Stimulated activated CD4-positive, alpha-beta T cell treated with anti-CD3 and anti-CD28 coated beads, Interleukin-4, amount 100 ng/mL, for 48 hours (primary cell): ENCODE measurements at places on chromosomes 1 and 21.

DNA sequence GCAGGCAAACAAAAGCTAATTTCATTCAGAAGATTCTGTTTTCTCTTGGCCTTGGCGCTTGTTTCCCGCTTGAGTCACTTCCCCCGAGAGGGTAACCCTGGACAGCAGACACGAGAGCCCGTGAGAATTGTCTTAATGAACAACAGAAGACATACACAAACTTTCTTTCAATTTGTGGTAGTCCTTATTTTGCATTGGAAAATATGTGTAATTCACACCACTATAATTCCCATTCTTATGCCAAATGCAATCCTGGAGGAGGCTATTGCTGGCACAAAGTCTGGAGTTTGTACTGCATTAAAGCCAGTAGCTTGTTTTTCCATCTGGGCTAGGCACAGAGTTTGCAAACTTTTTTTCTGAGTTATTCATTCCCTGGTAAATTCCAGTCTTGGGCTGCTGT, 109.8 kb upstream of the IVNS1ABP start:
- no peak for DNase-seq

DNA sequence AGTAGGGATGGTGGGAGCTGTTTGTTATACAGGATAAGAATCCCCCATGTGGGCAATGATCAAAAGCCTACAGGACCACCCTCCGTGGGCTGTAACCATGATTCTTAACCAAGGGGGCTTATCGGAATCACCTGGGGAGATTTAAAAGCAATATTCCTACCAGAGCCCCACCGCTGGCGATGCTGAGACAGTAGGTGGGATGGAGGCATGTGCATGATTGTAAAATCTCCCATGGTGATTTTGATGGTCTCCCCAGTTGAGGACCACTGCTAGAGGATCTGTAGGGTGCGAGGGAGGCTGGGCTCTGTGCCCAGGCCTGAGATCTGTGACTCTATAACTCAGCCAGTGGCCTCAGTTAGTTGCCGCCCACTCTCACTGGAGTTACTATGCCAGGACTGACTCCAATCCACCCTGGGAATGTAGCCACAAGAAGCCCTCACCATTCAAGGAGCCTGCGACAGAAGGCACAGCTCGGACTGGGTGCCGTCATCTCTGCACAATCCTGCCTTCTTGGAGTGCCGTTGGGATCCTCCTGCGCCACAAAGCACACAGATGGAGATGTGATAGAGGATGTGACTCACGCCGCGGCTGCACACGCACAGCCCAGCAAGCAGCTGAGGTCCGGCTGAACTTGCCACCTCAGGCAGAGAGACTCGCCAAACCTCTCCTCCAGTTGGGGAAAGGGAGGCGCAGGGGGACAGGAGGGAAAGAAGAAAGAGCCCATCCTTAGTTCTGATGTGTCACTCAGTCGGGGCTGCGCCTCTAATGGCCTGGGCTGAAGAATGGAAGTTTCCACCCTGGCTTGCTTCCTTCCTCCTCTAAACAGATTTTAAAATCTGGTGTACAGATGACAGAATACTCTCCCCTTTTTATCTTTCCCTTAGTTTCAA, 26.5 kb downstream of the AKNAD1 start:
- DNase-seq = no peak

DNA sequence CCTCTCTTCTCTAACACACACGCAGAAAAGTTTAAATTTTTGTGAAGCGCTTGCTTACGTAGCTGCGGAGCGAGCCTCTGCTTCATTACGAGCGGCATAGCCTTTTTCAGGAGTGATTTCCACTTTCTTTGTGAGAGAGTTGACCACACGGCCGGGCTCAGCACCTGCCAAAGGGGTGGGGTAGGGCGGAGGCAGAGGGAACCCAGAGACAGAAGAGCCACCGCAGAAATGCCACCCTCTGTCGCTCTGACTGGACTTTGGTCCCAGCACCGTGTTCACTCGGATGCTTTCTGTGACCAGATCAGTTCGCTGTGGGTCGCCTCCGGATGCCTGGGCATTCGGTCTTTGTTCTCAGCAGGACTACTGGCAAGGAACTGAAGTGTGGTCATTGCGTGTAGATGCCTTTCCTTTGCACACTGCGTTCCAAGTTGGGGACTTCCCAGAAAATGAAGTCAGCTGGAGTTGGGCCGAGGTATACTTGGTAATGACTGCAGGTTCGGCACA, 883 bp downstream of the CHODL start:
- DNase-seq = no peak

DNA sequence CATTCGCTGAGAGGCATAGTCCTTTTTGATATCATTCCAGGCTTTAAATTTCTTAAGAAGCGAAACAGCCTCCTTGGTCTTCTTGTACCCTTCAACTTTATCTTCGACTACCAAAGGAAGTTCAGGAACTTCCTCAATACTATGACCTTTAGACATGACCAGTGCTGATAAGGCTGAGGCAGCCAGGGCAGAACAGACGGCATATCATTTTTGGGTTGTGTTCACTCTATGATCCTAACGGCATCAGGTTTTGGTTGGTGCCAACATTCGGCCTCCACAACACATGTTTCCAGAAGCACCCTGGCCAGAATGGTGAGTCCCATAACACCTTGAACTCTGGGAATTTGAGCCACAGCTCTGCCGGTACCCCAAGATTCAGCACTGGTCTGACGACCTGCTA, 31.4 kb upstream of the MYOC start:
- no peak for DNase-seq

GRCh38 chr1:40039245-40039756, 1.2 kb upstream of the CAP1 start:
- DNase-seq = no peak

DNA sequence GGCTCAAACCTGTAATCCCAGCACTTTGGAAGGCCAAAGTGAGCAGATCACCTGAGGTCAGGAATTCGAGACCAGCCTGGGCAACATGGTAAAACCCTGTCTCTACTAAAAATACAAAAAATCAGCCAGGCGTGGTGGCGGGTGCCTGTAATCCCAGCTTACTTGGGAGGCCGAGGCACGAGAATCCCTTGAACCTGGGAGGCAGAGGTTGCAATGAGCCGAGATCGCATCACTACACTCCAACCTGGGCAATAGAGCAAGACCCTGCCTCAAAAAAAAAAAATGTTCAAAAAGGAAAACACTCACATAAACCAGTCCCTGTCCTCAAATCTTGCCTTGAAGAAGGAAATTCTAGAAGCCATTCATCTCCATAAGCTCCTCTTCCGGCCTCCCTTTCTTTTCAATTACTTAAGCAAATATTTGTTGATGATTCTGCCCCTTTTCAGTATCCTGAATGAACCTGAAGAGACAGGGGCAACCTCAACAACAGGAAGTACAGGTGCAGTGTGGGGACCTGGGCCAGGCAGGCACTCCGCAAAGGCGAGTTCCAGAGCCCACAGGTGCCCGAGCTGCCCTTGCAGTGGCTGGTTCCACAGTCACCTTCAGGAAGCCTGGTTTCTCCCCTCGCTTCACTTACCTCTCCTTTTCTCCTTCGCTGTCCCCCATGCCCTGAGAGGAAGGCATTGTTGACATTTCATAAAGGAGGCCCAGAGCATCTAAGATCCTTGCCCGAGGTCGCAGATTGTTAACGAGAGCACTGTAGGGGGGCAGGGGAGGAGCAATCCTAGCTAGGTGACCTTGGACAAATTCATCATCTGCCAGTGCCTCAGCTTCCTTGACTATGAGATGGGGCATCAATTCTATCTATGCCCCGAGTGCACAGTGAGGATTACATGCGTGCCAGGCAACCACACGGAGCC, 8.9 kb upstream of the LEFTY1 start:
- DNase-seq = no peak

DNA sequence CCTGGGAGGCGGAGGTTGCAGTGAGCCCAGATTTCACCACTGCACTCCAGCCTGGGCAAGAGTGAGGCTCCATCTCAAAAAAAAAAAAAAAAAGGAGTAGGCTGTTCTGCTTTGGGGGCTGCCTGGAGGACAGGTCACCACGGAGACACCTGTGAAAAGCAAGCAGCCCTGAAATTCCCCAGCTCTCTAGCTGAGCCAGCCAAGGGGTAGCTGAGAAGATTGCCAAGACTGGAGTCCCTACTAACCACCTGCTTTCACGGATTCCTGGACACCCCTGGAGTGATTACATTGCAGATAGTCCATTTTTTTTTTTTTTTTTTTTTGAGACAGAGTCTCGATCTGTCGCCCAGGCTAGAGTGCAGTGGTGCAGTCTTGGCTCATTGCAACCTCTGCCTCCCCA, 12.5 kb downstream of the GPX7 start:
- no peak for DNase-seq

GRCh38 chr21:31351438-31351837, 7.4 kb upstream of the TIAM1 start:
- no peak for DNase-seq

DNA sequence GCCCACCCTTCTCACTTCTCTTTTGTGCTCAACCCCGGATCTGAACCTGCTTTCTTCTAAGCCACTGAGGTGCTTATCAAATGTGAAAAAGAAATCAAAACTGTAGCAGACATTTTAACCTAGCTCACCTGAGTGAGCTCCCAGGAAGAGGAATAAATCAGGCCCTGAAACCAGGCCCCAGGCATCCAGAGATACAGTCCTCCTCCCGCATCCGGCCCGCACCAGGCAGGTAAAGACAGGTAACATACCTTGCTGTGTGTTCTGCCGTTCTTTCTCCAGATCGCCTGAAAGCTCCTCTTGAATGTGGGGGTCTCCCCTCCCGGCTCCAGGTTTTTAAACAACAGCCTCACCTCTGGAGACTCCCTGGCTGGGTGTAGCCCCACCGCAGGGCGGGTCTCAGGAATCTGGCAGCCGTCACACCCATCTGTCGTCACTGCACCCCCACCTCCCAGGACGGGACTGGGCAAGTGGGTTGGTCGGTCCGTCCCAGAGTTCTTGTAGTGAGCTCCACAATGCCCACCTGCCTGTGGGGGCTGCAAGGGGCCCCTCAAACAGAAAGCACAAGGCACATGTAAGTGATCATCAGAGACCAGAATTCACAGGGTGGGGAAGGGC, at the start of gene LAMB3:
Gene LAMB3 (minus strand): TSS at position 305 of the 615 bp plus-strand sequence. CDS start 1,481 bp downstream, outside the sequence.
- no peak for DNase-seq

GRCh38 chr1:94654031-94654430, 112.5 kb upstream of the F3 start:
- DNase-seq = no peak

DNA sequence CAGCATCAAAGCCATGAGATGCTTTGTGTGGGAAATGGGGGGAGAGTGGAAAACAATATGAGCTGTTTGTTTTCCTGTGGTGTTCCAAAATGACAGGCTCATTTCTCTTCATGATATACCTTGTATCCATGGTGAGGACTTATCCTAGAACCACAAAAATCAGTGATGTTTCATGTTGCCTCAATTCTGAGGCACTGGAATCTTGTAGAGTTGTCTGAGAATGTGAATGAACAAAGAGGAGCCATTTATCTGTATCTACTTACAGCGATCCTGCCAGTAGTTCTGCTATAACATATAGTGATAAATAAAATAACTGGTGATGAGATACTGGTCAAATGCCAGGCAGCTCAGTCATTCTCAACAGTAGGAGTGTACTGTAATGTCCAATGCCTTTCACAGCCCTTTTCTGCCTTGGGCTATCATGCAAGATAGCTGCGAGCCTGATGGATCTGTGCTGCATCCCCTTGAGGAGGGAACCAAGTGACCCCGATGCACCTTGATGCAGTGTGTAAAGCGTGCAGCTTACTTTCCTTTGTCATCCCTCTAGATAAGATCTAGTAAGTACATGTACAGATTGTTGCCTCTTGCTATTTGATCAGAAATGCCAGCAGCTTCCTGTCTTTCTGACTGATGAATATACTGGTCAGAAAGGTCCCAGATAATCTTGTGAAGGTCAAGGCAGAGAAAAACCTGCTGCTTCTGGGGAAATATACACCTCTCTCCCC, 52.8 kb downstream of the SLC44A3 start:
- no peak for DNase-seq

GRCh38 chr1:163444665-163445064, 122.9 kb downstream of the NUF2 start:
- no peak for DNase-seq

DNA sequence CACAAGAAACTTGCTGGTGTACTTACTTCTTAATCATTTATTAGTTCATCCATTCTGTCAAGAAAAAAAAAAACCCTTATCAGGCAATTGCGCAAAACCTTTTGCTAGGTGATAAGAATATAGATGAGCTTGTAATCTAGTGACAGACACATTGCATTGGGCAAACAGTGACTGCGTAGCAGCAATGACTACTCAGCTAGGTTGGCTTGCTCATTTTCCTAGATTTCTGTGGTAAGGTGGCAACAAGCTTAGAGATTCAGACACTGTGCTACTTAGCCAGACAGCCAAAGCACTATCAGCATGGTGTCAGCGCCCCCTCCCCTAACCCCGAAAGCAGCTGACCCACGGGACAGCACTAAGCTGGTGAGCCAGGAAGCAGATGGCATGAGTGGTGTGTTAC, 203.1 kb downstream of the BARHL2 start:
- no peak for DNase-seq

DNA sequence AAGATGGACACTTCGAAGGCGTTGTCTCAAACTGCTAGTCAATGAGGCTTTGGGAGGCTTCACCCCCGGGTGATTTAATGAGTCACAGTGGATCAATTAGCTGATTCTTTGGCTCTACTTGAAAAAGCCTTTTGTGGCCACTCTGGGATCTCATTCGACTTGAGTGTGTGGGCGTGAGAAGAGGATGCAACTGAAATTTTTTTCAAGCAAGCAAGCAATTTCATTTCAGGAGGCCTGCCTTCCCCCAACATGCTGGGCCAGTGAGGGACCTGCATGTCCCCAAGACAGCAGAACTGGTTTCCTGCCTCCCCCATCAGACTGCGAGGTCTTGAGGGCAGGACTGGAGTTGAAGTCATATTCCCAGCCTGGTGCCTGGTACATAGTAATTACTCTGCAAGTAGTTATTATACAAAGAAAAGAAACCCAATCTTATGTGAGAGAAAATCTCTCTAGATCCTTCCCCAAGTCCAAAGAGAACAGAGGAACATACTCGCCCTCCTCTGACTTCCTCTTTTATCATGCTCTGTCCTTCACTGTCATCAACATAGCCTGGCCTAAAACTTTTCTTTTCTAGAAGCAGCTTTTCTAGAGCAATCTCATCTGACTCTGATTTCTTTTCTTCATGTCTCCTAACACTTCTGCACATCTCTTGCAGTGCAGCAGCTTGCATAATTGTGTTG, 22.7 kb downstream of the SYT6 start:
- DNase-seq = no peak

DNA sequence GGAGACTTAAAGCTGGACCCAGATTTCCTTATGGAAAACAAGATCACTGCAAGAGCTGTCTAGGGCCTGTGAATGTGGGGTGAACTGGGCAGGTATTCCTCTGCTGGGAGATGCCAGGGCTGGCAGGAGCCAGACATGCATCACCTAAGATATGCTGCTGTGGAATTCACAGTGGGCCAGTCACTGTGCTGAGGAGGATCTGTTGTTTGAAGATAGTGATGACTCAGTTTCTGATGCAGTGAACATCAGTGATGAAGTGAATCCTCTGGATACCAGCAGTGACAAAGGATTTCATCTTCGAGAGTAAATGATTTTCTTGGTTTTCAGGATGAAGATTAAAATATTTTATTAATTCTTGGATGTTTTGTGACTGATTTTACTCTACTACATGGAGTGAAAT, 29.9 kb upstream of the CAMSAP2 start:
- DNase-seq = no peak

DNA sequence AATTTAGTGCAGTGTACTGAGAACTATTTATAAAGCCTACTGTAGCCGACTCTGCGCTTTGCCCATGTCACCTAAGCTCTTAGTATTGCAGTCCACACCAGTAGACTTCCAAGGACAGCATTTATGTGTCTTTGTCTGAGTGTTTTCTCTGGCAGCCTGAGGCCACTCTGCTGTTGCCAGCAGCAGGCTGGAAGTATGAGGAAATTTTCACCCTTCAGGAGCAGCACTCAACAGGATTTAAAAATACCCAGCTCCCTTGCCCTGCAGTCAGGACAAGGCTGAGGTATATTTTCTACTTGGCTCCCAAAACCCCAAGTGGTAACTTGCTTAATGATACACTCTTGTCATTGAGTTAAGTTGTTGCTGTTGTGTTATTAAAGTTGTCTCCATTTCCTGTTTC, 230.1 kb downstream of the SRGAP2C start:
- no peak for DNase-seq
